ENCODE measurements at places on chromosomes 2 and 18. TPM values are rescaled to one million over a fixed set of nuclear protein-coding genes. Genes with fewer than 3 reads are reported as not detected.
A peak's percentile ranks its signal among the peaks of the same experiment; 100 is the strongest.

DNA sequence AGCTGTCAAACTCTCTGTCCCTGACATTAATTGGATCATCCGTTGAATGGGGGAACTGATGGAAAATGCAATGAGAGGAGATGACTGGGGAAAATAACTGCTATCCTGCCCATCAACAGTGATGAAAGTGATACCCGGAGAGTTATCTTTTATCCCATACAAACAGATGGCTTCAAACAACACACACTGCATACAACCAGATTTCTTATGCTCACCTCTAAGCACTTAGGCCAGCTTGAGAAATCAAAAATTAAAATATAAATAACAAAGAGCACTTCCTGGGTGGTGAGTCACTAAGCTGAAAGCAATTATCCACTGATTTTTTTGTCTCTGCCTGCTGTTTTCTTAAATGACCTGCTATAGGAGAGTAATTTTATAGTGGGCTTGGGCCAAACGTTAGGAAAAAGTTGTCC, 237.6 kb upstream of the RGPD4 start:
- DNase-seq = no peak

GRCh38 chr2:121884511-121884921, 129.1 kb downstream of the TSN start:
- no peak for DNase-seq

DNA sequence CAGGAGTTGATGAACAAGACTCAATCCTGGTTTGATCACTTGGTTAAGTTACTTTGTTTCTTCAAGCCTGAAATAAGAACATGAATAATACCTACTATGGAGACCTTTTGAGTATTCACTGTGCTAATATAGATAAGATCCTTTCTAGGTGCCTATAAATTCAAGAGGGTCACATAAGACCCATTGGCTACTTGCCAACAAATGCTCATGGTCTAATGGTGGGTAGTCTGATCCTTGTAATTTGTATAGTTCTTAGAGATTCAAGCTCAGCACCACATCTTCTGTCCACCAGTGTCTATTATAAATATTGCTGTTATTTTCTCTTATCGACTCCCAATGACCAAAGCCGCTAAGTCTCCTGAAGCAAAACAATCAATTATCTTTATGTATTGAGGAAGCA, 27.4 kb upstream of the ACSL3 start:
- DNase-seq = no peak

GRCh38 chr2:122748552-122749011, 993.1 kb downstream of the TSN start:
- DNase-seq = no peak

DNA sequence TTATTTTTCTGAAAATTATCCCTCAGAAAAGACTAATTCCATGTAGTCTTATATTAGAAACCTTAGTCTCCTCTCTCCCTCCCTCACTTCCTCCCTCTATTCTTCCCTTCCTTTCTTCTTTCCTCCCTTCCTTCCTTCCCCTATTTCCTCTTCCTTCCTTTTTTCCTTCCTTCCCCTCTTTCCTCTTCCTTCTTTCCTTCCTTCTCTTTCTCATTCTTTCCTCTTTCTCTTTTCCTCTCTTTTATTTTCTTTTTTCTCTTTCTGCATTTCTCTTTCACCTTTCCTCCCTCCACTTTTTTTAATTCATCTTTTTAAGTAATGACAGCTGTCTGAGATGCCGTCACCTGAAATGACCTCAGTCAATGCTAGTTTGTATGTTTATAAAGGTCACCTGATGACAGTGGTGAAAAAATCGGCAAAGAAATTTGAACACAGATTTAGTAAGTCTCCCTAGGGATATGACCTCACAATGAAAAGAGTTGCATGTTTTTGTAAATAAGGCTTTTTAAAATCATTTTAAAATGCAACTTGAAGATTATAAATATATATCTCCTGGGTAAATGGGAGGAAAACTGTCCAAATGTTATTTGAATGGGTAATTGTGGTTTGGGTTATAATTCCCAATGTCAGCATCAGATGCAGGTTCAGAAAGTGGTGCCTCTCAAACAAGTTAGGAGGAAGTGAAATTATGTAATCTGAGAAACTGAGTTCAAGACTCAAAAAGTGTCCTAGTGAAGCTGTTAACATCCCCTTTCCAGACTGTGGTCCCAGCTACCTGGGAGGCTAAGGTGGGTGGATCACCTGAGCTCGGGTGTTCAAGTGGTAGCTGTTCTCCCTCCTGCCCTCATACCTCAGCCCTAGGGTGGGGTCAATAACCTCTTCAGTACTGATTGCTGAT, 90.3 kb upstream of the ST3GAL5 start:
- DNase-seq = no peak

DNA sequence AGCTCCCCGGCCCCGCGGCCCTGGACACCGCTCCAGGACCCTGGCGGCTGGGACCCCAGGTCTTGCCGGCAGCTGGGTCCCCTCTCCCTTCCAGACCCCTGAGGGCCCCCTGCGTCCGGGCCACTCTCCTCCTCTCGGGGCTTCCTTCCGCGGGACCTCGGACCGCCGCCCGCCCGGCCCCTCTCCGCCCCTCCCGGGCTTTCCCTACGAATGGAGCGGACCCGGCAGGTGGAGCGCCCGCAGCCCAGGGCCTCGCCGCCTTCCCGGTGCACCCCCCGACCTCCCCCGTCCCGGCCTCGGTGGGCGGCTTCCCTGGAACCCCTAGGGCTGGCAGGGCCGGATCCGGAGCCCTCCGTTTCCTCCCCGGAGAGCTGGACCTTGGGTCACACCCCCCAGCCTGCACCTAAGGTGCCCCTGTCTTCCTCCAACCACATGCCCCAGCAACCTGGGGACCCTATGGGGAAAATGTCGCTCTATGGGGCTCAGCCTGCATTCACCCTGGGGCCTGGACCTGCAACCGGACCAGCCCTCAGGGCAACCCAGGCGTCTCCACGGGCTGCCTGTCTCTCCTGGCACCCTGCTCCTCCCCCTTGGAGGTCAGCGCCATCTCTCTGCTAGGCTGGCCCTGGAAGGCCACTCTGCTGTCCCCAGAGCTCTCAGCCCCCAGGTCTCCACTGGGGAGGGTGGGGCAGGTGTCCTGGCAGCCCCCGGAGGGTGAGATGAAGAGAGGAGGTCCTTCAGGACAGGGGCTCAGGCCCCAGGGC, 730 bp downstream of the B3GNT7 start:
- peak; percentile 28 for DNase-seq

GRCh38 chr2:156769802-156770201, 333.6 kb downstream of the GPD2 start:
- DNase-seq = no peak

DNA sequence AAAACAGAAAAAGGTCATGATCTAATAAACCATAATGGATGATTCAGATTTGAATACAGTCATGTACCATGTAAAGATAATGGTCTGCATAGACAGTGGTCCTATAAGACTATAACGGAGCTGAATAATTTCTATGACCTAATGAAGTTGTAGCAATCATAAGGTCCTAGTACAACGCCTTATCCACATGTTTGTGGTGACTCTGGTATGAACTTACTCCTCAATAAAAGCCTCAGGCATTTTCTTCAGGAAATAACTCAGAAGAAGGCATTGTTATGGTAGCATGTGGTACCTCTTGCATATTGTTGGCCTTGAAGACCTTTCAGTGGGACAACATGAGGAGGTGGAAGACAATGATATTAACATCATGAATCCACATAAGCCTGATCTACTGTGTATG, 883.3 kb downstream of the CNTNAP5 start:
- DNase-seq = no peak

DNA sequence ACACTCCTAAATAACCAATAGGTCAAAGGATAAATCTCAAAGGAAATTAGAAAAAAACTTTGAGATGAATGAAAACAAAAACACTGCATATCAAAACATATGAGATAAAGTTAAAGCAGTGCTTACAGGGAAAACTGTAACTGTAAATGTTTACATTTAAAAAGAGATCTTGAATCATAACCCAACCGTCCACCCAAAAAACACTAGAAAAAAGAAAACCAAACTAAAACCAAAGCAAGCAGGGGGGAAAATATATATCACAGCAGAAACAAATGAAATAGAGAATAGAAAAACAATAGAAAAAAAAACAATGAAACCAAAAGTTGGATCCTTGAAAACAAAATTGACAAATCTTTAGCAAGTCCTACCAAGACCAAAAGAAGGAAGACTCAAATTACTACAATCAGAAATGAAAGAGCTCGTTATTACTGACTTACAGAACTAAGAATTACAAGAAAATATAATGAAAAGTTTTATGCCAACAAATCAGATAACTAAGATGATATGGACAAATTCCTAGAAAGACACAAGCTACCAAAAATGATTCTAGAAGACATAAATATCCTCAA, 65.6 kb downstream of the TLK1 start:
- DNase-seq = no peak

GRCh38 chr2:3005859-3006501, 371.6 kb downstream of the EIPR1 start:
- DNase-seq = no peak

GRCh38 chr18:7647500-7647899, 80.4 kb downstream of the PTPRM start:
- no peak for DNase-seq

- no peak for DNase-seq
Observed at GRCh38 chr2:203948733-203949132, 12.2 kb downstream of the ICOS start.

- DNase-seq = no peak
Observed at GRCh38 chr2:65710779-65711295, 278.4 kb upstream of the SPRED2 start.

- DNase-seq = no peak
Observed at GRCh38 chr2:1448009-1448408, 34.7 kb downstream of the TPO start.

- DNase-seq = no peak
Observed at GRCh38 chr18:31678425-31678824, 6.0 kb downstream of the B4GALT6 start.

- DNase-seq = no peak
Observed at GRCh38 chr2:238079874-238080327, 19.1 kb downstream of the SCLY start.

- DNase-seq = no peak
Observed at GRCh38 chr2:11122380-11122779, 32.9 kb upstream of the SLC66A3 start.

GRCh38 chr2:45435316-45435715, 175.8 kb downstream of the SRBD1 start:
- no peak for DNase-seq

DNA sequence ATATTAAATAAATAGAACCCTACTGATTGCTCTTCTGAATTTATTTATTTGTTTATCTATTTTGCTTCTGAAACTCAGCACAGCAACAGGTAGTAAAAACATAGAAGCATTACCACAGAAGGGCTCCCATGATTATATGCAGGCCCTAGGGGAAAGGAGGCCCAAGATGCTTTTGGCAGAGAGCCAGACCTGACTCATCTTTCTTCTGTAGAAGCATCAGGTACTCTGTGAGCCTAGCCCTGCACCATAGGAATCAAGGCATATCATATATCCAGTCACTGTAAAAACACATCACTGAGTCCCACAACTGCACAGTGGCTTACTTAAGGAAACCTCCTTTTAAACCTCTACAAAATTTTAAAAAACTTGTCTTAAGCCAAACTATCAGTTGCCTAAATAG, 1.8 kb downstream of the SCN9A start:
- DNase-seq = no peak

- DNase-seq = no peak
Observed at GRCh38 chr2:219268294-219268693, 10.9 kb upstream of the DNAJB2 start.

DNA sequence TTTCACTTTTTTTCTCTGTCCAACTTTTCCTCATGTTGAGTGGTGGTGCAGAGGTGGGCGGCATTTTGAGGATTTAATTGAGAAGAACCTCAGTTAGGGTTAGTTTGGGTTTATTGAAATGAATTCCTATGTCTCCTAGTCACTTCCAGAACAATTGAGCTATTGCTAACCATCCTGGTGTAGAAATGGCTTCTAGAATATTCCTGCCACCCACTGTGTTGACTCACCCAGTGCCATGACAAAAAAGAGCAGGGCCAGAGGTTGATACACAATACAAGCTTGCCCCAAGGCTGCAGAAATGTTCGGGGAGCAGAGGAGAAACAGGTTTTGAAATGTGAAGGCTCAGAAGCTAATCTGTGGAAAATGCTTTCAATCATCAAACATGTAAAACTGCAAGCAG, 167.1 kb upstream of the TRIB2 start:
- DNase-seq = no peak

- DNase-seq = no peak
Observed at GRCh38 chr18:9756271-9756932, 48.3 kb downstream of the RAB31 start.

- no peak for DNase-seq
Observed at GRCh38 chr2:229586746-229587705, 127.3 kb downstream of the DNER start.

The NYAP2 gene
- total RNA-seq = not detected

The ZSWIM2 gene
- total RNA-seq = not detected

The UGT1A4 gene
- total RNA-seq = not detected

The SPP2 gene
- total RNA-seq = not detected

The ANKRD30BL gene
- total RNA-seq = not detected

The KCTD1 gene
- 3.7 TPM for total RNA-seq

The CGREF1 gene
- total RNA-seq = 0.31 TPM

The SLC23A3 gene
- total RNA-seq = 4.9 TPM

The SAG gene
- total RNA-seq = 0.04 TPM

The SERPINB2 gene
- total RNA-seq = 0.33 TPM

The PLA2R1 gene
- not detected for total RNA-seq

The COL4A3 gene
- 18.3 TPM for total RNA-seq

The CD8B gene
- not detected for total RNA-seq

The RBKS gene
- total RNA-seq = 2.5 TPM

The PJVK gene
- 3.1 TPM for total RNA-seq

The CHST9 gene
- total RNA-seq = not detected
